Stimulated activated CD8-positive, alpha-beta memory T cell treated with anti-CD3 and anti-CD28 coated beads, Interleukin-7, amount 100 ng/mL, for 1 hour (primary cell): ENCODE measurements at places on chromosomes 11 and 22.

- no peak for DNase-seq
These were observed 23.9 kb upstream of the SCGB1A1 start for GRCh38 chr11:62394825-62395538.

GRCh38 chr11:107821199-107821927, 37.2 kb downstream of the SLC35F2 start:
- no peak for DNase-seq

DNA sequence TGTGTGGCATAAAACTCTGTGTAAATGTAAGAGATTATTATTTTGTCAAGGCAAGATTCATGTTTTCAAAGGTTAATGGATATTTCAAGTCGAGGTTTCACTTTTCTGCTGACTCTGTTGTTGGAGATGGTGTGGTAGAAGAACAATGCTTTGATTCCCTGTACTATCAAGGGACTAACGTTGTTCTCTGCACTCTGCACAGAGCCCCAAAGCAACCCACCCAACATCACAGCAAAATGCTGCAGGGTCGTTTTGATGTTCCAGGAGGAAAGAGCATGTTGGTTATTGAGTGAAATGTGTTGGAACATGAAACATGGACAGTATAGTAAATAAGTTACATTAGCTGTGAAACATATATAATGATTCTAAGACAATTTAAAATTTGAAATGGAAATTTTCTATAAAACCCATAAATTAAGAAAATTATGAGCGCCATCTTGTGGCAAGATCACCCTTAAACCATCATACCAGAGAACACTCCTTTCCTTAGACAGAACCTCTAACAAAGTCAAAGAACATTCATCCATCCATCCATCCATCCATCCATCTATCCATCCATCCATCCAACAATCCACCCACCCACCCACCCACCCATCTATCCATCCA, 164.4 kb upstream of the ZBED5 start:
- DNase-seq = no peak

GRCh38 chr11:111745719-111746504, 20.3 kb downstream of the PPP2R1B start:
- DNase-seq = no peak

DNA sequence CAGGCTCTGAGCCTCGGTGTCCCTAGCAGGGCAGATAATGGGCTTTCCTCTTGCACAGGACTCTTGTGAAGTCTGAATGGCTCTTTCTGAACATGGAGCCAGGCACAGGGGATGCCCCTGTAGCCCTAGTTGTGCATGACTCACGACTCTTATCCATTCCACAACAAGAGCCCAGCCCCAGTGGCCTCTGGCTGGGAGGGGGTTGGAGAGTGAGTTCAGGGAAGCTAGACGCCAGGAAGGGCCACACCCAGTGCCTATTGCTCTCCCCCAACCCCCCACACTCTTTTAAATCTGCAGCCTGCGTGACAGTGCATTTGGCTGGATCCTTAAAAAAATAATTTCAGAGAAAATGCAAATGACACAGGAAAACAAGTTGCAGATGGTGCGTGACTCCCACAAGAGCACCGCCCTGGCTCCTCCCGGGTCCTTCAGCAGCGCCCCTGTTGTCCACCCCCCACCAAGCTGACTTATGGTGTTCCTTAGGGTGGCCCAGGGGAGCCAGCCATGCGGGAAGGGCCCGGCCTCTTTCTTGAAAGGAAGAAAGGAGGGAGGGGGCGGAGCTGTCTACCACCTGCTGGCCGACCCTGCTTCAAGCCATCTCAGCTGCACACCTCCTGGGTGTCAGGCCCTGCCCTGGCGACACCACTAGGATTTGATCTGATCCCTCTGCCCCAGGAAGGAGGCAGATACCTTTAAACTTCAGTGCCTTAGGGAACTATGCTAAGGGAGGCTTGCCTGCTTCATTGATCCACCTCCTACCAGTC, 74.7 kb downstream of the MN1 start:
- no peak for DNase-seq

DNA sequence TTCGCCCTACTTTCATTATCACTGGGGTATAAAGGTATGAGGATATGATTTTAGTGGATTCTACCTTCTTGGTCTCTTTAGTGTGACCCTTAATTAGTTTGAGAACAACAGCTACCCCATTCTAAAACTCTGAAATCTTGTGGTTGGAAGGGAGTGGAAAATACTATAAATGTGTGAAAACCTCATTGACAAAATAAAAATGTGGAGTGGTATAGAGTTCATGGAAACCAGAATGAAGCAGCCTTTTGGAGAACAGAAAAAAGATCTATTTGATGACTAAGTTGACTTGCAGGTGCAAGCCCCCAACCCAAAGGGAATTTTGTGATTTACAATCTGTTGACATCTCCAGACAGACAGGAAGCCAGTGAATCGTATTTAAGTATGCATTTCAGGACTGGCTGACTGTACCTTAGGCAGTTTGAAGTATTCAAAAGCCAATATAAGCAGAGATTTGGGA, 75.8 kb downstream of the GAS2 start:
- DNase-seq = no peak

DNA sequence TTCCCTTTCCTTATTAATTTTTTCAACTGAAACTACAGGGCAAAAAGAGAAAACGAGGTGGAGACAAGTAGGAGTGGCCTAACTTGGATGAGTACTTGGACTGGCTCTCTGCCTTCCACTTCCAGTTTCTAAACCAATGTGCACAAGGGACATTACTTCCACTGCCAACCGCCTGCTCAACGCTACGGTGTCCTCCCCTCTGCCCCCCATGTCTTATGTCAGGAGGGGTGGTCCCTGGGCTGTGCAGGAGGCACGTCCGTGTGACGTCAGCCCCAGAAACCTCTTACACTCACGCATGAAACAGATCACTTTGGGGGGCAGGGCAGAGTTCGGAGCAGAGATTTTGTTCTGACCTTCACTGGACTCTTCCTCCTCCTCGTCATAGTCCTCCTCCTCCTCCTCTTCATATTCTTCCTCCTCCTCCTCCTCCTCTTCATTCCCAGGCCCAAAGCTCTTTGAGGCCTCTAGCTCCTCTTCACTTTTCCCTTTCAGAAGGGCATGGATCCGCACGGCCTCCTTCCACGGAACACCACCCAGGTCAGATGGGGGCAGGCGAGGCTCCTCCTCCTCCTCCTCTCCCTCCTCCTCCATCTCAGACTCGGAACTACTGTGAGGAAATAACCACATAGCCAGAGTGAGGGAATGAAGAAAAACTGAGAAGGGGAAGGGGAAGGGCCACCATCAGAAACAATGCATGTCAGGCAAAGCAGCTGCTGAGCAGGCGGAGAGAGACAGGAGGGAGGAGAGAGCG, 57.4 kb upstream of the BID start:
- no peak for DNase-seq

DNA sequence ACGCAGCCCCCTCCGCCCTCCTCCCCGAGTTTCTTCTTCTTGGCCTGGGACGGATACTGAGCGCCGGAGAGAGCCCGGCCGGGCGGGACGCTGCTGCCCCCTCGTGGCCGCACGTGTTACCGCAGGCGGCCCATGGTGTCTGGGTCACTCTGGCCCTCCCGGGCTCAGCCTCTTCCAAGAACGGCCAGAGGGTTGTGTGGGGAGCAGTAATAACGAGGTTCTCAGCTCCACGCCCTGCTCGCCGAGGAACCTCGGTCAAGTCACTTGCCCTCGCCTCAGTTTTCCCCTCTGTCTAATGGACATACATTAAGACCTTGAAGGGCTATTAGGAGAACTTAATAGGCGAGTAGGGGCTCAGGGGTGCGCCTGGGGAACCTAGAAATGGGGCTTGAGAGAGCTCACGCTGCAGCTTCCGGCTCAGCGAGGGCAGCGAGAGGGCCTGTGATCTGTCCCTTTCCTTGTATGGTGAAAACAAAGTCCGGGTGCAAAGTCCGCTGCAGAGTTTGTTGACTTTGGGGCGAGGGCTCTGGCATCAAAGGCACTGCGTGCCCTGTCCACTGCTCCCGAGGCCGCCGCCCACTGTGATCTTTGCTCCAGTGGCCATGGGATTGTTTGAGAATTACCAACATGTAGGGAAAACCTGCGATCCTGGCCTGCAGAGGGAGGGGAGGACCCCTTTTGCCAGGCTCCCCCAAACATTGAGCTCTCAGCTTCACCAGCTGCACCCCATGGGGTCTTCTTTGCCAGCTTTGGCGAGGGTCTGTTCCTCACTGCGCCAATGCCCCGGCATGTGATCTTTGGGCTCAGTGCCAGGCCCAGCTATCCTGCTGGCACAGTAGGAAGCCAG, 14.4 kb upstream of the LRP5 start:
- DNase-seq = peak; percentile 65

GRCh38 chr22:42269432-42270175, 849 bp downstream of the TCF20 start:
- peak; percentile 35 for DNase-seq

- DNase-seq = no peak
These were observed 32.4 kb downstream of the TMEM225 start for GRCh38 chr11:123853038-123853437.

DNA sequence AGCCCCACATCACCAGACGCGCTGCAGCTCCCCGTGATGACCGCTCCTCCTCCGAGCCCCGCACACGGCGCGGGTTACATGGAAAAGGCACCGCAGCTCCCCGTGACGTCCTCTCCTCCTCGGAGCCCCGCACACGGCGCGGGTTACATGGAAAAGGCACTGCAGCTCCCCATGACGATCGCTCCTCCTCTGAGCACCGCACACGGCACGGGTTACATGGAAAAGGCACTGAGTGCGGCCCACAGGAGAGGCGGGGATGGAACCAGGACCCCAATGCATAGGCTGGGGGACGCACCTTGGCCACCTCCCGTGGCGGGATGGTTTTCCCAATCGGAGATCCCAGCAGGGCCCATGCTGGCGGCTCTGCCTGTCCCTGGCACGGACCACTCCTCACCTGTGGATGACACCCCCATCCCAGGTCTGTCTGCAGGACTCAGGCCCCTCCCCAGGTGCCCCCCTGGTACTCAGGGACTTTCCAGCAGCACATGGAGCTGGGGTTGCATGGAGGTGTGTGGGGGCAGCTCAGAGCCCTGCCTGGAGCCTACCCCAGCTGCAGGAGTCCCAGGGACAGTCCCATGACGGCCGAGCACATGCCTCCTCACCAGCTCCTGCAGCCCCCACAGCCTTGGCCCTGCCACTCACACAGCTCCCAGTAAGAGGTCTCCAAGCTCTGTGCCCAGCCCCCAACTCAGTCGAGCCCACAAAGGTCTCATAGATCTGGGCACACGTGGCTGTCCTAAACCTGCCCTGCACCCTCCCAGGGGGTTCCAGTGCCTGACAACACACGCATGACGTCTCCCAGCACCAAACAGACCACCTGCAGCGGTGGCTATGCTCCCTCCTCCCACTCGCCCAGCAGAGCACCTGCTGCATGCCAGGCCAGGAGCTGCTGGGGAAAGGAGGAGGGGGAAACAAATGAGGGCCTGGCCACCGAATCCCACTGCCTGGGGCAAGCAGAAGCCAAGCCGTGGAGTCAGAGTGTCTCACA, 166.6 kb downstream of the BRD1 start:
- no peak for DNase-seq

- DNase-seq = no peak
These were observed 75.3 kb downstream of the PKNOX2 start for GRCh38 chr11:125239585-125240560.

- no peak for DNase-seq
These were observed 59.4 kb upstream of the CHRM4 start for GRCh38 chr11:46450846-46451477.

- DNase-seq = peak; percentile 2
These were observed 665 bp downstream of the USP28 start for GRCh38 chr11:113874581-113875233.

- DNase-seq = no peak
These were observed 94.7 kb upstream of the RASSF10 start for GRCh38 chr11:12914400-12914912.

- DNase-seq = no peak
These were observed 90.9 kb downstream of the APIP start for GRCh38 chr11:34825315-34825669.

DNA sequence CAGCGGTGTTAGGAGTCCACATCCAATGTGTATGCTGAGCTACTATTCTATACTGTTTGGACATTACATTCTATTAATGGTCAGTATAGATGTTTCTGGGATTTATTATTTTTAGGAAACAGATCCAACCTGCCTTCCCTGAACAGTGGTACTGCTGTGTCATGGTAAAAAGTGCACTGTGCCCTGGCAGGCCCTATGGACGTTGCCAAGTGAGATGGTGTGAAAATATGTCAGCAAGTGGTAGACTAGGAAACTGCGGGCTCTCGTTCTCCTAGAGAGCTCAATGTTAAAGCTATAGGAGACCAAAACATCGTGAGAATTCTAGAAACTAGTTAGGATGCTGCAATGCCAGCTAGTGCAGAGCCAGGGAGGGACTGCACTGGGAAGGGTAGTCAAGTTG, 26.0 kb upstream of the CYP2D6 start:
- no peak for DNase-seq

DNA sequence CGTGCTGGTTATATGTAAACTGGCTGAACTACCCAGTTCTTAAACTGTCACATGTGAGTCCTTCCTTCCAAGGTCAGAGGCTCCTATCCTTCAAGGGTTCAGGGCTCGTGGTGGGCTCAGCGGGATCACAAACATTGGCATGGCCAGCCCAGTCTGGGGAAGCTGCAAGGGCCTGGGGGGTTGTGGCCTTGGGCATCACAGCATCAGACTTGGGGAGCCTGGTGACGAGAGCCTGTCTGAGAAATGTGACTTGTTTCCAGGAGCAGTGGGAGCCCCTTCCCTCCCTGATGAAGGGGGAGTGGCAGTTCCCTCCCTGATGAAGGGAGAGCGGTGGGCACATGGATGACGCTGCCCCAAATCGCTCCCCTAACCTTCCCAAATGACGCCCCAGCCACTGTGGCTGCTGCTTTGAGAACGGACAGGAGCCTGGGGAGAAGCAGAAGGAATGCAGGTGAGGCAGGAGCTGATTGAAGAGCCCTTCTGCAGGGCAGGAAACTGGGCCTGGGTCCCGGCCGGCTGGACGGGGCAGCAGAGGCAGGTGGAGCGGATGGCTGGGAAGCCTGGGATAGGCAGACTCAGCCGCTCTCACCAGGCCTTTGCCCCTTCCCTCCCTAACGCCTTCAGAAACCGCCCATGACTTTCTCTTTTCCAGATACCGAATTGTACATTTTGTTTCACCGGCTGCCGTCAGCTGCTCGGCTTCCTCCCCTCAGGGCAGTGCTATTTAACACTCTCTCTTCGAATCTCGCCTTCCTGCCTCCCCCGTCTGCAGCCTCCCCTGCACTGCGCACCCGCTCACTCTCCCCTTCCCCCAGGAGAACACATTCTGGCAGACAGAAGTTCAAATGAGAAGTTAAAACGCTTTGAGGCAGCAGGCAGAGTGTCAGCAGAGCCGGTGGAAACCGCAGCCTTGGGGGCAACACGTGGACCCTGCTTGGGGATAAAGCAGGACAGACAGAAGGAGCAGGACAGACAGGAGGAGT, 1486.7 kb downstream of the BRD1 start:
- no peak for DNase-seq

DNA sequence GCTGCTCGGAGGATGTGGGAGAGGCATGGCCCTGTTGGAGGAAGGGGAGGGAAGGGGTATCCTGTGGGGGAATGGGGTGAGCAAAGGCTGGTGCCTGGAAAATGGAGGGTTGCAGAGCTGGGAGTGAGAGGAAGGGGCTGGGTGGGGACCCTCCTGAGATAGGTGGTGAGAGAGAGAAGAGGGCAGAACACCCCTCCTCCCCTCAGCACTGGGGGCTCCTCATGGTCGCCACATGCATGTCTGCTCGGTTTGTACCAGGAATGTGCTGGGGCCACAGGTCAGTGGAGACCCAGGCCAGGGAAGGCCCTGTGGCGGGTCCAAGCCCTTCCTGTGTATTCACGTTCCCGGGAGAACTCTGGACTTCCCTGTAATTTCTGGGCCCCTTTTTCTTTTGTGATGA, 27.8 kb upstream of the ACR start:
- no peak for DNase-seq

GRCh38 chr22:47053726-47054141, 291.3 kb downstream of the TBC1D22A start:
- no peak for DNase-seq

GRCh38 chr22:39624501-39624821, 53.9 kb downstream of the CACNA1I start:
- no peak for DNase-seq
